ENCODE measurements at places on chromosomes 4 and X.

GRCh38 chr4:3484057-3484973 lies 21.2 kb downstream of the DOK7 start:
- DNase-seq, result no peak

- DNase-seq, result no peak
Measured at GRCh38 chr4:188162698-188163097, 23.5 kb downstream of the TRIML1 start.

DNA sequence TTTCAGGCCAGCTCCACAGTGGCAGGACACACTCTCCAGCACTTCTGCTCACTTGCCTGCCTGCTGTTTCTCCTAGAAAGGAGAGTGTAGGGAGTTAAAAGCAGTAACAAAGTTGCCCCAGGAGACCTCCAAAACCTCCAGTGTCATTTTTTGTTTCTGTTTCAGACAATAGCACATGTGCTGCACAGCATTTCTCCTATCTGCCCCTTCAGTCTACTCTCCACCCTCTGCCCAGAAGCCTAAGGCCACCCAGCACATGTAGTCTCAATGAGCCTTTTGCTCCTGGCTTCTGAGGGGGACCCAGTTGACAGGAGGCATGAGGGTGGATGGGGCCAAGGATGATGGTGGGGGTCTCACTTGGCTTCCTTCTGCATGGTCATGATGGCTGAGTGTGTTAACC lies 329.6 kb upstream of the CLNK start:
- DNase-seq, result no peak

GRCh38 chr4:4948370-4948769 lies 70.9 kb downstream of the CYTL1 start:
- no peak for DNase-seq

GRCh38 chrX:27336466-27337091 lies 126.6 kb downstream of the PPP4R3C start:
- DNase-seq, result peak; percentile 3

GRCh38 chrX:151393514-151393913 lies 3.5 kb upstream of the VMA21 start:
- DNase-seq, result peak; percentile 30

GRCh38 chr4:138800421-138800820 lies 215.2 kb upstream of the NOCT start:
- DNase-seq, result no peak

- DNase-seq, result no peak
Measured at GRCh38 chr4:38065176-38065575, 105.0 kb downstream of the PTTG2 start.

DNA sequence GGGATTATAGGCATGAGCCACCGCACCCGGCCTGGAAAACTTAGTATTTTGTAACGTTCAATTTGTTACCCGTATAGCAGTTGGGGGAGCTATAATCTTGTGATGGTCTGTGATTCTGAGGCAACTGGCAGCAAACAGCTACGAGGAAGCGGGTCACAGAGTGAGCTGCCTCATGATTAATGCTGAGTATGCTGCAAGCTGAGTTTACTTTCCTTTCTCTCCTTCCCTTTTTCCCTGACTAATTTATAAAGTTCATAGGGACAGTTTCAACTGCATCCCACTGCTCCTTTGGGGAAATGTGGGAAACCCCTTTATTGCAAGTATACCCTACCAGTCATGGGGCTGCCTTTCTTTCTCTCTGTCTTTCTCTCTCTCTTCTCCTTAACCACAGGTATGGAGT lies 17.7 kb upstream of the ELOVL6 start:
- DNase-seq, result no peak

DNA sequence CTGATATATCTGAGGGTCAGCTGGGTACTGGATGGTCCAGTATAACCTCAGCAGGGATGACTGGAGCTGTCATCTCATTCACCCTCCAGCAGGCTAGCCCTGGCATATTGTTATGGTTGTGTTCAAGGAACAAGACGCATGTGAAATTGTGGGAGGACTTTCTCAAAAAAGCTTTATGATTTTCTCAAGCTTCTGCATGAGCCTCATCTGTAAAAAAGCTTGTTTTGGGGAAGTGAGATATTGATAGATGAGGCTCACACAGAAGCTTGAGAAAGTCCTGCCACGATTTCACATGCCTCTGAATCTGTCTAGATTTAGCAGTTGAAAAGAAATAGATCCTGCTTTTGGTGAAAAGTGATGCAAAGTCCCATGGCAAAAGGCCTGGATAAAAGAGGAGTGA lies 93.4 kb downstream of the SPCS3 start:
- peak; percentile 35 for DNase-seq

DNA sequence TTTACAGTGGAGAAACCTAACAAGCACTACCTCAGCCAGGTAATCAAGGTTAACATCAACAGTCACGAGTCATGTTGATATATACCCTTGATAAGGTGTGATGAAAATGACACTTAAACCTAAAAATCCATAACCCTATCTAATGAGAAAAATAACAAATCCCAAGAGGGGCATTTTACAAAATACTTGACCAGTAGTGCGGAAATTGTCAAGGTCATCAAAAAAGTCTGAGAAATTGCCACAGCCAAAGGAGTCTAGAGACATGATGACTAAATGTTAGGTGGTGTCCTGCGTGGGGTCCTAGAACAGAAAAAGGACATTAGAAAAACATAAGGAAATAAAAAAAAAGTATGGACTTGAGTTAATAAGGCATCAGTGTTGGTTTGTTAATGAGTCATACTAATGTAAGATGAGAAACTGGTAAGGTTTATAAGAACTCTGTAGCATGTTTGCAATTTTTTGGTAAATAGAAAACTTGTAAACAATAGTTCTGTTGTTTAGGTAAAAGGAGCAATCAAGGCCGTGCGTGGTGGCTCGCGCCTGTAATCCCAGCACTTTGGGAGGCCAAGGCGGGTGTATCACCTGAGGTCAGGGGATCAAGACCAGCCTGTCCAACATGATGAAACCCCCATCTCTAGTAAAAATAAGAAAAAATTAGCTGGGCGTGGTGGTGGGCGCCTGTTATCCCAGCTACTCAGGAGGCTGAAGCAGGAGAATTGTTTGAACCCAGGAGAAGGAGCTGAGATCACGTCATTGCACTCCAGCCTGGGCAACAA lies 2.9 kb downstream of the RPL36A start:
- no peak for DNase-seq

- no peak for DNase-seq
Measured at GRCh38 chrX:153387987-153388721, 13.0 kb downstream of the PNMA6E start.

- DNase-seq, result peak; percentile 2
Measured at GRCh38 chr4:117135634-117136354, 50.4 kb upstream of the TRAM1L1 start.

GRCh38 chr4:13918110-13918509 lies 290.6 kb upstream of the BOD1L1 start:
- DNase-seq, result no peak

- DNase-seq, result no peak
Measured at GRCh38 chr4:113480109-113480508, 281.4 kb downstream of the CAMK2D start.

DNA sequence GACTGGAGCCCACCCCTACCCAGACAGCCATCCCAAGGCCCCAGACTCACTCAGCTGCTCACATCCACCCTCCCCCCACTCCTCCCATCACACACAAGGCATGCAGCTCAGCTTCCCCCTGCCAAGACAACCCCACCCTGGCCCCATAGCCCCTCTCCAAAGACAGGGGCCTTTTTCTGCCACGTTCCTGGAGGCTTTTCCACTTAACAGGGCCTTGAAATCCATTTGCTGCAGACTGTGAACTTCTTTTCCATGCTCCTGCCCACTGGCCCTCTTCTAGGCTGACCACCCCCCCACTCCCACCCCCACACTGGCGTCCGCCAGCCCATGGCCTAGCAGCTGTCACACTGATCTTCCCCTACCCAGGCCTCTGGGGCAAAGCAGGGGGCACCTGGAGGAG lies 76.0 kb downstream of the PJA1 start:
- no peak for DNase-seq

GRCh38 chr4:6153874-6154273 lies 46.5 kb downstream of the JAKMIP1 start:
- no peak for DNase-seq

DNA sequence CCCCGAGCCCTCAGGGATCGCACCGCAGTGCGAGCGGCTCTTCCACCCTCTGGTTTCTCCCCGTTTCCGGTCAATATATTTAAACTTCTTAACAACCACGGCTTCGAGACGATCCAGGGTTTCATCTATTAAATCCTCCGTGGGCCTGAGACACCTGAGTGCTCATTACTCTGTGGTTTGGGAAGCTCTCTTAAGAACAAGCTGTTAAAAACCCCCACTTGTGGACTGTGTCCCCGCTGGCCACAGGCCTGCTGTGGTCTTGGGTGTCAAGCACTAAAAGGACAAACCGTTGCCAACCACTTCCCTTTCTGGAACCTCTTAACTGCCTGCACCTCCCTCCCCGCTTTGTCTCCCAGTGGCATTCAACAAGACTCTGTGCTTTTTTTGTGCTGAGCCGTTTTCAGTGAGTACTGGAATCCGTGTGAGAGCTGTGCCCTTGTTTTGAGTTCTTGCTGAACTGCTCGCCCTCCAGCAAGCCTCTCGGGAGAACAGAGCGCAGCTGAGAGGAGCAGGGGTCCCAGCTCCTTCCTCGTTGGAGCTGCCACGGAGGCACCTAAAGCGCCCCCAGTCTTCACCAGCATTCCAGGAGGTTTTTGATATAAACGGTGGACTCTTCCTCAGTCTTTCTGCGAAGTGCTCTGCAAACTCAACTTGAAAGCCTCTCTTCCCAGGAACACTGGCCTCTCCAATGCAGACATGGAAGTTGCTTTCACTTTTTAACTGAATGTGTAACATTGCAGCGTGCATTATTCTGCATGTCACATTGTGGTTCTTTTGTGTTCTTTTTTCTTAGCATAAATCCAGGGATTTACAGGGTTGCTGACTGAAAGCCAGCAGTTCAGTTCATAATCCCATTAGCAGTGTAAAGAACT lies 691 bp upstream of the IGFBP7 start:
- peak; percentile 67 for DNase-seq

DNA sequence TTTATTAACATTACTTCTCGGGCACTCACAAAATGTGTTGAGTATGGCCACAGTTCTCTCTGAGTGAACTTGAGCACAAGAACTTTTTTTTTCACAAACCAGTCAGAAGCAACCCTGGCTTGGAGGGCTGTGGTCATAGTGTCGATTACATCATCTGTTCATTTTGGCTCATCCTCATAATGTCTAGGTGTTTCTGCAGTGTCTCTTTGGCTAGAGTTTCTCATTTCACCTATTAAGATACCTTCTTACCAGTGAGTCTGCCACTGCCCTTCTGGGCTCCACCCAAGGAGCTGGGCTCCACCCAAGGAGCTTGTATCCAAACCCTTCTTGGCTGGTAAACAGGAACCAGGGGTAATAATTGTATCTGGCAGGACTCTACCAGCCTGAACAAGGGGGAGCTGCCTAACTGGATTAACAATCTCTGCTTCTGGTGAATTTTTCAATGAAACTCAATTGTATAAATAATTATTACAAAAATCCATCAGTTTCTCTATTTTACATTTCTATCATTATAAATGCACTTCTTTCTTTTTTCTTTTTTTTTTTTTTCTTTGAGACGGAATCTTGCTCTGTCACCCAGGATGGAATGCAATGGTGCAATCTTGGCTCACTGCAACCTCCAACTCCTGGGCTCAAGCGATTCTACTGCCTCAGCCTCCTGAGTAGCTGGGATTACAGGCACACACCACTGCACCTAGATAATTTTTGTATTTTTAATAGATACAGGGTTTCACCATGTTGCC lies 667.7 kb upstream of the SLIT2 start:
- DNase-seq, result no peak

All from GM20000 (cell line).